ENCODE measurements at places on chromosomes 6 and 20.

GRCh38 chr6:24415753-24416152, 13.0 kb downstream of the MRS2 start:
- DNase-seq, result no peak

GRCh38 chr6:4186385-4186784, 51.0 kb upstream of the ECI2 start:
- DNase-seq, result no peak

- DNase-seq, result no peak
Measured at GRCh38 chr20:61400499-61400898, 148.4 kb downstream of the CDH4 start.

DNA sequence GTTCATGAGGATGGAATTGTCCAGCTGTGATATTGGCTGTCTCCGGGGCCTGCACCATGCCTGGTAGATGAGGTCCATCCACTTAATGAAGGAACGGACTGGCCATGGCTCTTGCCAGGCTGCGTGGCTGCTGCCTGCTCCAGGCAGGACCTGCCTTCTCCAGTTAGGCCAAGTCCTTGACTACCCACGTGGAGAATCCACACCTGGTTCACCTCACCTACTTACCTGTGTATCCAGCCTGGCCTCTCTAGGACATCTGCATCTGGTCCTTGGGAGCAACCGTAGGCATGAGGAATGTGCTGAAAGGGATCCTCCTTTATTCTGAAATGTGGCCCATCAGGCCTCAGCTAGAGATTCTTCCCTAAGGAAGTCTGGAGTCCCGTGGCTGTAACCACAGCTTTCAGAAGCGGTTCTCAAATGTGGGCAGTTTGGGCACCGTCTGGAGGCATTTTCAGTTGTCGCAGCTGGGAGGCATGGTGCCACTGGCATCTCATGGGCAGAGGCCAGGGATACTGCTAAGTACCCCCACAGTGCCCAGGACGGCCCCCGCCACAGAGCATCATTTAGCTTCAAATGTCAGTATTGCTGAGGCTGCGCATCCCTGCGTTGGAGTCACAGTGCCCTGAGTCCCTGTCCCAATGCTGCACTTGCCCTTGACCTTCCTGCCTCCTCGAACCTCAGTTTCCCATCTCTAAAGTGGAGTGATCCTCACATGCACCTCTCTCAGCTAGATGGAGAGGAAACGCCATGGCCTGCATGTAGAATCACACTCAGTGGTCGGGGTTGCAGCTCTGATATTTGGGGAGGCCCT, 67.5 kb downstream of the PHACTR3 start:
- DNase-seq, result no peak

DNA sequence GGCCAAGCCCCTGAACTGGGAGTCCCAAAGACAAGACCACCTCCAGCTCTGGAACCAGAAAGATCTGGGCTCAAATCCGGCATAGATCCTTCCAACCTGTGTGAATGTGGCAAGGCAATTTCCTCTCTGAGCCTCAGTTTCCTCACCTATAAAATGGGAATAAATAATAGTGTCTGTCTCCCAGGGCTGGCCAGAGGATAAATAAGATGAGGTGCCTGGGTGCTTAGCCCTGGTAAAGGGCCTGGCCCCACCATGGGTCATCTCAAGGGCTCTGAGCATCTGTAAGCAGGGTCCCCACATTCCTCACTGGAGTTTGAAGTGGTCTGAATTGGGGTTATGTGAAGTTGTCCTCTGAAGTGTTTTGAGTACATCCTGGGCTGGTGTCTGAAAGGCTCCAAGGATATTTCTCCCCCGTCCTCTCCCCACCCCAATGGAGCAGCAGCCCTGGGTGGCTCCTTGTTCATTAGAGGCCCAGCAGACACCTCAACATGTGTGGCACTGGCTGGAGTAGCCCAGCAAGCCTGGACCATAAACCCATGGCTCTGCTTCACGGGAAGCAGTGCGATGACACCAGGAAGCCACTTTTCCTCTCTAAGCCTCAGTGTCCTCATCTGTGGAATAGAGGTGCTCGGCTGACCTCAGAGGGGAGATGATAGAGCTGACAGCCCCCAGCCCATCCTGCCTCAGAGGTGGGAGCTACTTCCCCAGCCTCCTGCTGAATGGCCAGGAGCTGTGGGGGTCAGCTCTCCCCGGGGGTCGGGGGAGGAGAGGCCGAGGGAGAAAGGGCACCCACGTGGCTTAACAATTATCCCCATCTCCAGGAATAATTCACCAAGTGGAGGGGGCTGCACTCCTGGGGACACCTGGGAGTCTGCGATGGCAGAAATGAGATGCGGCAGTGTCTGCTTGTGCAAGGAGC, 48.0 kb downstream of the HNF4A start:
- DNase-seq, result no peak

GRCh38 chr6:74128536-74128935, 432.5 kb downstream of the CD109 start:
- DNase-seq, result no peak

GRCh38 chr6:104969108-104969507, 12.2 kb downstream of the LIN28B start:
- DNase-seq, result no peak

GRCh38 chr6:52547647-52548352, 29.1 kb downstream of the TRAM2 start:
- no peak for DNase-seq

GRCh38 chr20:3786126-3786484, 435 bp downstream of the CENPB start:
- DNase-seq, result no peak

GRCh38 chr20:57038608-57039440, 227.6 kb downstream of the BMP7 start:
- DNase-seq, result no peak

GRCh38 chr6:20202699-20203302, 9.5 kb downstream of the MBOAT1 start:
- DNase-seq, result no peak

DNA sequence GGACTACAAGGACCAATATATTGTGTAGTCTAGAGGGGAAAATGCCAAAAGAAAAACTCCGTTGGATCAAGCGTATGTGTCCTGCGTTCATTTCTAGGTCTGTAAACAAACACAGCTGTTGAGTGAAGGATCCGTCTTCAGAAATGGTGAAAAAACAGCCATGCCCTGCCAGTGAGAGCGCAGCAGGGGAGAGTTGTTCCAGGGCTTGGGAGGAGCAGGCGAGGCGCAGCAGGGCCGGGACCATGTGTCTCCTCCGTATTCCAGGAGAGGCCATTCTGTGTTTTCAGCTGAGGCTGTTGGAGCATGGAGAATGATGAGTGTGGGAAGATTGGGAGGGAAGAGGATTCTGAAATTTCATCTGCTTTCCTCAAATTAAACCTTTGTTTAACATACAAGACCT, 38.0 kb downstream of the BMP6 start:
- DNase-seq, result no peak

GRCh38 chr20:16363506-16364319, 209.5 kb downstream of the KIF16B start:
- DNase-seq, result no peak

DNA sequence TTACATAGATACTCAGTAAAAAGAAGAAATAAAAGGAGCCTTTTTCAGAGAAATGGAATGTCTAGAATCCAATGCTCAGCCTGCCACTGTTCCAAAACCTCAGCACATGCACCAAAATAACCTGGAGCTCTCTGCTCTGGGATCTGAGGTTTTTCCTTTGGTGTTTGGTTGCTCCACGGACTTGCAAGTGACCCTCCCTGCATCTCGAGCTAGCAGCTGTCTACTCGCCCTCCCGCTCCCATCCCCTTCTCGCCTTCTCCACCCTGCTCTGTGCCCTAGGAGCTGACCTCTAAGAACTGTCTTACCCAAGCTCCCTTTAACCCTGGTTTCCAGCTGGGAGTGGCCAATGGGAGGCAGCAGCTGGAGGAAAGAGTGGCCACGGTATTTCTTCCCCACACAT, 35.1 kb upstream of the FAM210B start:
- no peak for DNase-seq

DNA sequence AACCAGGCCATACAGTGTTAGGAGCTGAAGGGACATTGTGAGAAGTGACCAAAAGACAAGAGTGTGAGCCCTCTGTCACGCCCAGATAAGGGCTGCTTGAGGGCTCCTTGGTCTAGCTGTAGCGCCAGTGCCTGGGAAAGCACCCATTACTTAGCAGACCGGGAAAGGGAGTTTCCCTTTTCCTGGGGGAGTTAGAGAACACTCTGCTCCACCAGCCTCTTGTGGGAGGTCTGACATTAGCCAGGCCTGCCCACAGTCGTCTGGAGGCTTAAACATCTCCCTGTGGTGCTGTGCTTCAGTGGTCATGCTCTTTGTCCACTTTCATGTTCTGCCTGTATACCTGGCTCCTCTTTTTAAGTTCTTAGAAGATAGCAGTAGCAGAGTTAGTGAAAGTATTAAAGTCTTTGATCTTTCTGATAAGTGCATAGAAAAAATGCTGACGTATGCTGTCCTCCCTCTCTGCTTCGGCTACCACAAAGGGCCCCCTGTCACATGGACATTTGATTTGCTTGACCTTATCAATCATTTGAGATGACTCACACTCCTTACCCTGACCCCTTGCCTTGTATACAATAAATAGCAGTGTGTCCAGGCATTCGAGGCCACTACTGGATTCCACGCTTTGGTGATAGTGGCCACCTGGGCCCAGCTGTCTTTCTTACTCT, 201.5 kb upstream of the ECI2 start:
- DNase-seq, result no peak

- no peak for DNase-seq
Measured at GRCh38 chr6:162965366-162965765, 237.6 kb downstream of the PACRG start.

DNA sequence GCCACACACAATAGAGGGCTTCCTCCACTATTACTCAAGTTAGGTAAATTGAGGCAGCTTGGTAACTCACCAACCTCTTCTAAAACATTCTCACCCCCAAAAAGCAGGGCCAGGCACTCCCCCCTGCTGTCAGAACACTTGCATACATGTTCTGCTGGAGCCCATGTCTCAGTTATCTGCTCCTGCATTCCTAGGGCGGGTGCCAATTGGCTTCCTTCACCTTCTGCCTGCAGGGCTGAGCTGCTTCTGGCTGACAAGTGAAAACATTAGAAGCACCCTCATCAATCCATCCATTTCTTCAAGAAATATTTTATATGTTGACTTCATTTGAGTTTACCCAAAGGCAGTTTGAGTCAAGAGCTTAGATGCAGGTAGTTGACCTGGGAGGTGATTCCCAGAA, 4.5 kb upstream of the ENTPD6 start:
- no peak for DNase-seq

GRCh38 chr20:1330075-1330830, 1.3 kb upstream of the SDCBP2 start:
- DNase-seq, result no peak

DNA sequence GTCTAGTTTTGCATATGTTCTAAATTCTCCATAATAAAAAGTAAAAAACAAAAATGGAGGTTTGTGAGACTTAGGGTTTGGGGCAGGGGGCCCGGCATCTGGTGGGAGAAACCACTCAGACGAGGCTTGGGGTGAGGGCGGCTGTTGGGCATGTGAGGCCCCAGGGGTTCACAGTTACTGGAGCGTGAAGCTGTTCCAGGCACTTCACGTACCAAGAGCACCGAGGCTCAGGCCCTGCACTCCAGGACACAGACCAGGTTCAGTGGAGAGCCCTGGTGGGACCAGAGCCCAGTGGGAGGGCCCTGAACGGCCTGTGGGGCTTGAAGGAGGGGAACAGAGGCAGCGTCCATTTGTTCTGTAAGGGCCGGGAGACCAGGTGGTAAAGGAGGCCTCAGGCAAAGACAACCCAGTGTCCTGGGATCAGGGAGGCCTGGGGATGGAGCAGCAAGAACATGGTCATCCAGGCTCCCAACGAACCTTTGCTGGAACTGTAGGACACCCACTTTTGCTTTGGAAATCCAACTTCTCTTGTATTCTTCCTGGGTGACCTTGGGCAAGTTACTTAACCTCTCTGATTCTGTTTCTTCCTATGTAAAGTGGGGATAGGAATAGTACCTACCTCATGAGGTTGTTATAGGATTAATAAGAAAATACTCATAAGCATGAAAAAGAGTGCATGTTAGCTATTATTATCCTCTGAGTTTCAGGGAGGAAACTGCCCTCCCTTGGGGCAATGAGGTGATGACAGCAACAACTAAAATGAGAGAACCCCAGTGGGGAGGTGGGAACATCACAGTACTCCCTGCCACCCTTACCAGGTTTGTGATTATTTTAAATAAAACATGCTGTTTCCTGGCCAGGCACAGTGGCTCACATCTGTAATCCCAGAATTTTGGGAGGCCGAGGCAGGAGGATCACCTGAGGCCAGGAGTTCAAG, 1.1 kb upstream of the FGD2 start:
- DNase-seq, result no peak

DNA sequence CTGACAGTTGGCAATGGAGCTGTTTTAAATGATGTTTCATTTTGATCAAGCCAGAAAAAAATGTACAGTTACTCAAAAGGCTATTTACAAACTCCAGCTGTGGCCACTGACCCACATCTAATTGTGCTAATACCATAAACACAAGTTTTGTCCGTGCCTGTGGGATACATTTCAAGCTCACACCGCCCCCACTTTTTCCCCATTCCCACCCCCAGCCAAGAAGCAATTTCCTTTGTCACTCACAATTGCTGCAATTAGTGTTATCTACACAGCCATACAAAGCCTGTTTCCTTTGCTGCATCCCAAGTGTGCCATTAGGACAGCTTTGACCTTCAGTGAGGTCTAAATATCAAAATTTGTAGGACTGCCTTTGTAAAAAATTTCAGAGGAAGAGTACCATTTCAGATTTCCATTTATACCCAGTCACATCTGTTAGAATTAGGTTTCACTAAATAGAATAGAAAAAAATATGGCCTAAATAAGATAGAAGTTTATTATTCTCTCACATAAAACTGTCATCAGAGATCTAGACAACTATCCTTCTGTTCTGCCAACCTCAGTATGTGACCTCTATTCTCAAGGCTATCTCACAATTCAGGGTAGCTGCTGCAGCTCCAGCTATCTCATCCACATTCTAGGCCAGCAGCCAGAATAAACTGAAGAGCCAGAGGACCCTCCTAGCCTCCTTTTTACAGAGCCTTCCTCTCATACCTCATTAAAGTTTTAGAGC, 202.6 kb downstream of the NFATC2 start:
- no peak for DNase-seq

Data from non-pigmented ciliary epithelial cell (primary cell).